ENCODE measurements at places on chromosomes 3 and 15.

DNA sequence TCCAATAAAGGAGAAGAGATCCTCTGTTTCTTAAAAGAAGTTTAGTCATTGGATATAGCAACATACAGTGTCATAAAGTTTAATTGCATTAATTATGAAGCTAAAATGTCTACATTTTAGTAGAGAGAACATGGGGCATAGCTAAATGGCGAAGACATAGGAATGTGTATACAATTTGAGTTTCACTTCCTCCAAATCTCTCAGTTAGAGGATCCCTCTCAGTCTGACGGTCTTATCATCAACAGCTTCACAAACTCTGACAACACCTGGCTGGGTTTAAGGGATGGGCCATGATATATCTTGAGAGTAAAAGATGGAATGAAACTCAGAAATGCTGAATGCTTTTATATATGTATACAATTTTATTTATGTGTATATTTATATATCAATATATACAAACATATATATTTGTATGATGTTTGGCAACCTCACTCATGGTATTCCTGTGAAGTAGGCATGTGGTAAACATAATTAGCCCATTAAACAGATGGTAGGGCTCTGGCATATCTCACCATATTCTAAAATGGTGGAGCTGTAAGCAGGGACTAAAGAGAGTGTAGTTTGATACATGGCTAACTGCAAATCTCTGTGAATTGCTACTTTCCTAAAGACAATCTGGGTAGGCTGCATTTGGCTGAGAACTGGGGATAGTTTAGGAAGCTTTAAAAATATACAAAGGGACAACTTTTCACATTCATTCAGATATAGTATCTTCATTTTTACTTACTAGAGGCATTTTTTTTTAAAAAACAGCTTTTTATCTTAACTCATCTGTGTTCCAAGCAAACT lies 111.6 kb downstream of the TIGIT start:
- no peak for ATAC-seq

GRCh38 chr3:63872135-63872924 lies 8.7 kb downstream of the ATXN7 start:
- no peak for ATAC-seq

GRCh38 chr15:77266708-77267386 lies 153.1 kb downstream of the PEAK1 start:
- no peak for ATAC-seq

DNA sequence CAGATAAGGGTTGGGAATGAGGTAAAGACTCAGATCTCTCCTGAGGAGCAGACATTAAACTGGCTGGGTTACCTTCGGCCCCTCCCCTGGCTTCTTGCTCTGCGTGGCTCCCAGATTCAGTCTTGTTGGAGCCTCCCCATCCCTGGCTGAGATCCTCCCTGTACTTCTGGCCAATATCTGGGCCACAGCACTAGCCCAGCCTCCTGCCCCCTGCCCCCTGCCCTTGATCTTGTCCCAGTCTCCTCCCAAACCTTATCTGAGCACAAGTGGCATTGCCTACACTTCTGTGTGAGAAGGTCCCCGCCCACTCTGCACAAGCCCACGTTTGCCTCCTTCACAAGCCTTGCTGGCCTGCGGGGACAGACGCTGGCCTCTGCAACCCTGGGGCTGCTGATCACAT lies 16.8 kb downstream of the PLA2G4F start:
- no peak for ATAC-seq
